ENCODE measurements at places on chromosomes 11 and 22.

DNA sequence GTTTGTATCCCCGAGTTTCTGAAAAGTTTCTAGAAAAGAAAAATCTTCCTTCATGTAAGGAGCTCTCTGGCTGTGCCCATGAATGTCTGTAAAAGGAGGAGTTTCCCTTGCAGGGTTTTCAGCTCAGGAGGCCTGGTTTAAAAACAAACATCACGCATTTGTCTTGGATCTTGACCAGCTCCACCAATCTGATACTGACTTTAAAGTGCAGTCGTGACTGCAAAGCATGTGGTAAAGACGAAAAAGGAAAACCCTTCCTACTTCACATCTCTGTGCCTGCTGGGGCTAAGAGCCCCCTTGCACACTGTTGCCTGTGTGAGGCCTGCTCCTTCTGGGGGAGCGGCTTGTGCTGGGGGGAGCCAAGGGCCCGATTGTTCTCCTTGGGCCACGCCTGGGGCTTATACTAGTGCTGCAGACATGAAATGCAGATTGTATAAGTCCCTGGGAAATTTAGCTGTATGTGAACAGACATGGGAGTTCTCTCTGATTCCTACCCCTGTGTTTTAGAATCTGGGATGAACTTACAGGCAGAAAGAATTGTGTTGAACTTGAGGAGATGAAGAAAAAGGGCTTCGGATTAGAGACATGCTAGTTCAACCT, 62.1 kb downstream of the ADAMTS15 start:
- DNase-seq = peak; percentile 64

- DNase-seq = peak; percentile 2
Measured at GRCh38 chr11:127875131-127875530, 712.2 kb downstream of the ETS1 start.

- DNase-seq = no peak
Measured at GRCh38 chr22:23007823-23008222, 62.5 kb upstream of the GNAZ start.

- DNase-seq = peak; percentile 16
Measured at GRCh38 chr22:28019881-28020861, 101.1 kb upstream of the PITPNB start.

- no peak for DNase-seq
Measured at GRCh38 chr11:6497069-6497839, at the start of gene DNHD1. Gene DNHD1, plus strand, starts transcription at chr11:6497280. Its CDS starts 936 bp downstream, at chr11:6498216.

DNA sequence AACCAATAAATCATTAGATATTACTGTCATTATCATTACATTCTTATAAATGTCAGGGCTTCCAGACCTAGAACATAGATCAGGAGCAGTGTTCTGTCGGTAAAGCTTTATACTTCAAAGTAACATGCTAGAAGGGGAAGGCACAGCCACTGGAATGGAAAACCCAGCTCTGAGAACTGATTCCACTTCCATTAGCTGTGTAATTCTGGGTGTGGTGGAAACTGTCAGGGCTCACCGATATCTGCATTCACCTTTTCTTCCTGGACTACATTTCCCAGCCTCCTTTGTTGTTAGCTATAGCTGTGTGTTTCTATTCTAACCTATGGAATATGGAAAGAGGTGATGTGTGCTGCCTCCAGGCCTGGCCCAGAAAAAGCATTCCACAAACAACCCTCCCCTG, 585.8 kb downstream of the BUD13 start:
- DNase-seq = no peak

DNA sequence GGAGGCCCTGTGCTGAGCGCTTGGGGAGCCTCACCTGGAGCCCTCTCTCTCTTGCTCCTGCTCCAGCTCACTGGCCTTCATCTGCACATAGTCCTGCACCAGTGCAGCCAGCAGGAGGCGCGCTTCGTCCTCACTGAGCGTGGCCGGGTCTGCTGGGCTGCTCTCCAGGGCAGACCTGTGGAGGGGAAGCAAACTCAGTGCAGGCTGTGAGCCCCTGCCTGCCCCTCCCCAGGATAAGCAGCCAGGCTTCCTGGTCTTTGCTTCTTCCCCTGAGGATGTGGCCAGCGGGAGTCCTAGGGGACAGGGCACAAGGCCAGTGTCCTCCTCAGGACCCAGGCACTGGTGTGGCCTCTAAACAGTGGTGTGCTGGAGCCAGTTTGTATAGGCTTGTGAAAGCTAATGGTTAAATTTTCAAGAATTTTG, 2.2 kb downstream of the CALCA start:
- no peak for DNase-seq

DNA sequence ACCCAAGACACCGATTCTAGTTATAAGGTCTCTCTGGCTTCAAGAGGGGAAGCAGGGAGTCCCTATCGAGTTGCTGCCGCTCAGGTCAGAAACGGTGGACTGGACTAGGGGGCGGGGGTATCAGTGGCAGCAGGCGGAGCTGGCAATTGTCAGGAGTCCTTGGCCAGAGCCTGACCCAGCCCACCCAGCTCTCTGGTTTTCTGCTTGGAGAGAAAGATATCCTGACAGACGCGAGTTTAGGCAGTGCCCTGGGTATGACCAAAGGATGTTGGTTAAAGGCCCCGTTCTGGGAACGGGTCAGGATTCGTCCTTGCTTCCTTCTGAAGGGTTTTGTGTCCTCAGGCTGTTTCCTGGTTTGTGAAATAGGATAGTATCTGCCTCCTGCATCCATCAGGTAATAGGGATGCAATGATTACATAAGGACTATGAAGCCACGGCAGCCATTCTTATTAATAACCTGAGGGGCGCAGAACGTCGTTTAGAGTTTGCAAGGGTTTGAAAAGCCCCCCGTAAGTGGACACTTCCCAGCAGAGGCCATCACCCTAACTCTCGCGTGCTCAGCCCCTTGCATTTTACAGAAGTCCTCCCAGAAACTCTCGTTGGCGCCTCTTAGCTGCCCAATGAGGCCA, 700 bp upstream of the DEPDC5 start:
- no peak for DNase-seq

- DNase-seq = no peak
Measured at GRCh38 chr11:34219941-34220370, 114.5 kb downstream of the NAT10 start.

GRCh38 chr22:17638182-17638431, 450 bp upstream of the BCL2L13 start:
- DNase-seq = no peak

- DNase-seq = no peak
Measured at GRCh38 chr22:49228431-49229037, 599.1 kb downstream of the BRD1 start.

DNA sequence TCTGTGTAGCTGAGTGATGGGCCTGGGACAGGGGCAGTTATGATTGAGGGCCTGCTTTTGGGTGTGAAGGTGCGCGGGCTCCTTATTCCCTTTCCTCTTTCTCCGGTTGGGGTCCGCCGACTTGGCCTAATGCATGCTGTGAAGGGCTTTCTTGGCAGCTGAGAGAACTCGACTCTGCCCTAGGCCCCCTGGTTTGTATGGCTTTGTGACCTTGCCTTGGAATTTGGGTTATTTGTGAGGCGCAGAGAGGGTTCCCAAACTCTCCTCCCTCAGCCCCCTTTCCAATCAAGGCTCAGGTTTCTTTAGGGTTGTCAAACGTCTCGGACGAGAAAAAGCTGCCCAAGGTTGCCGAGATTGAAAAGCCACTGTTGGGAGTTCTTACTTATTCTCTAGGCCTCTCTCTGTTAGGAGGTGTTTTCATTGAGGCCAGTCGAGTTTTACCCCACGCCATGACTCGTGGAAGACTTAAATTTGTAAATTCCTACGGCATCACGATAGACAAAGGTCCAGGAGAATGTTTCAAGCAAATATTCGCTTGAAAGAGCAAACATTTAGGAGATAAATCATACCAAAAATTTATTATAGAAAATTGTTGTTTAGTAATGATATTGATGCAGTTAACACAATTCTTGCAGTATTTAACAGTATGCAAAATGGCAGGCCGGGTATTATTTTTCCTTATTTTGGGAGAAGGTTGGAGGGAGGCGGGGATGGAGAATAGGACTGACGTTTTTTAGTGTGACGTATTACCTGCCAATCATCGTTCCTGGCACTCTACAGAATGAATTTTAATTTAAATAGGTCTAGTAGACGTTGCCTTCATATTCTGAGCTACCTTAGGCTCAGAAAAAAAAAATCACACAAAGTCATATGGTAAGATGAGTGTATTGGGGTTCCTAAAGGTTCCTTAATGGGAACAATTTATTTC, 689 bp downstream of the PDHX start:
- no peak for DNase-seq

DNA sequence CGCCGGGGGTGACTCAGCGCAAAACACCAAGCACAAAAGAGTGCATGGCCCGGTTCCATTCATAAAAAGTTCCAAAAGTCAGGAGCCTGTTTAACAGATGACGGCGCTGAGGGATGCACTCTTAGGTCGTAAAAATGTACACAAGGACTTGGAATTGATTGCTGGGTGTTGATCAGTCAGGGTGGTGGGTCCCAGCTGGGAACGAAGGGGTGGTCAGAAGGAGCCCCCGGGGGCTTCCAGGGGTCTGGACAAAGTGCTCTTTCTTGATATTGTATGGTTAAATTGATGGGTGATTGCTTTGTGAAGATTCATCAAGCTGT, 20.7 kb downstream of the IFITM10 start:
- DNase-seq = no peak

GRCh38 chr22:49305966-49306631, 521.6 kb downstream of the BRD1 start:
- DNase-seq = no peak

DNA sequence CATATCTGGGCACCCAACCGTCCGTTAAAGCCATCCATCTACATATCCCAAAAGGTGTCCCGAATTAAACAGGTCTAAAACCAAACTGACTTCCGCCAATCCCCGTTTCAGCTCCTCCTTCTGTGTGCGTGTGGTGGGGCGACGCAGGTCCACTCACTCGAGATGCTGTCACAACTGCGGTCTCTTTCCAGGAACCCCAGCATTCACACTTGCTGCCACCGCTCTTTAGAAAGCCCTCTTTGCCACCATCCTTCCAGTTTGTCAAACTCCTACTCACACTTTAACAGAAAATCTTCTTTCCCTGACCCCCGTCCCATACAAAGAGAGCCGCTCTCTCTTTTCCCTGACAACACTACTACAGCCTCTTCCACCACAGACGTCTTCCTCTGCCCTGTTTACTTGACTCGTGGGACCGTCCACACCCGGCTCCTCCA, 467 bp downstream of the ESS2 start:
- DNase-seq = peak; percentile 12

GRCh38 chr22:32612834-32613233, 138.2 kb downstream of the FBXO7 start:
- no peak for DNase-seq

- no peak for DNase-seq
Measured at GRCh38 chr11:61872935-61873565, 18.3 kb downstream of the FADS3 start.

GRCh38 chr11:102438311-102439062, 14.1 kb downstream of the TMEM123 start:
- DNase-seq = no peak

- DNase-seq = no peak
Measured at GRCh38 chr22:43740587-43741270, 71.4 kb downstream of the EFCAB6 start.

DNA sequence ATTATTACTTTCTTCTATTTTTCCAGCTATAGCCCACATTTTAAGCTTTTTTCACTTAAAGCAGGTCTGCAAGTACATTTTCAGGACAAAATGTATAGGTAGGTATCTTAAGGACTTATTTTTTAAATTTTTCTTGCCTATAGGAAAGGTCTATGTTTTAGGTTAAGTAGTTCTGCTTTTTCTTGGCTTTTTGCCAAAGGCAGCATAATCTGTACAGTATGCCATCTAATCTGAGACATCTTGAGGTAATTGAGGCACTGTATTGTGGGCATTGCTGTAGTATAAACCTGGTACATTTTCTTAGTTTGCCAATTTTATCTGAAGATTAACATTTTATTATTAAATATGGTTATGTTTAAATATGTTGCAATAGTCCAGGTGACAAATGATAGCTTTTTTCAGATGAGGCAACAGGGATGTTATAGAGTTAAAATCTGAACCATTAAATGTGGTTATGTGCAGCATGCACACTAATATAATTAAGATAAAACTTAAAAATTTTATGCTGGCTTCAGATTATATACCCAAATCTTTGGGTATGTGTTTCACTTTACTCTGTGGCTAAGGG, 42.9 kb downstream of the QSER1 start:
- DNase-seq = no peak

GRCh38 chr11:35006389-35007128, 90.1 kb downstream of the PDHX start:
- DNase-seq = no peak

GRCh38 chr11:7964873-7965272, 374 bp downstream of the NLRP10 start:
- DNase-seq = peak; percentile 71

DNA sequence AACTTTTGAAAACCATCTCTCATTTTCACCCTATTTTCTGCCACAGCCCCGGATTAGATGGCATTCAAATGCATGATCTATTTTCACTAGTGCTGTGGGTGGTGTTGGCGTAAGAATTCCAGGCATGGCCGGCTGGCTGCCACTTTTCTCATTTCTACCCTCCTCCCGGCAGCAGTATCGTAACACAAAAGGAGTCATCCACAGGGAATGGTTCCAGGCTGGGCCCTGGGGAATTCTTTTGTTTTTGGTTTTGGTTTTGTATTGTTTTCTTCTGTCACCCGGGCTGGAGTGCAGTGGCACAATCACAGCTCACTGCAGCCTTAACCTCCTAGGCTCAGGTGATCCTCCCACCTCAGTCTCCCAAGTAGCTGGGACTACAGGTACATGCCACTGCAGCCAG, 13.8 kb downstream of the JAML start:
- peak; percentile 12 for DNase-seq

- DNase-seq = no peak
Measured at GRCh38 chr11:78907636-78908035, 333.0 kb upstream of the NARS2 start.

GRCh38 chr11:78415338-78415737, 2.3 kb downstream of the GAB2 start:
- DNase-seq = no peak

- no peak for DNase-seq
Measured at GRCh38 chr11:109838026-109838425, 255.2 kb upstream of the ZC3H12C start.

DNA sequence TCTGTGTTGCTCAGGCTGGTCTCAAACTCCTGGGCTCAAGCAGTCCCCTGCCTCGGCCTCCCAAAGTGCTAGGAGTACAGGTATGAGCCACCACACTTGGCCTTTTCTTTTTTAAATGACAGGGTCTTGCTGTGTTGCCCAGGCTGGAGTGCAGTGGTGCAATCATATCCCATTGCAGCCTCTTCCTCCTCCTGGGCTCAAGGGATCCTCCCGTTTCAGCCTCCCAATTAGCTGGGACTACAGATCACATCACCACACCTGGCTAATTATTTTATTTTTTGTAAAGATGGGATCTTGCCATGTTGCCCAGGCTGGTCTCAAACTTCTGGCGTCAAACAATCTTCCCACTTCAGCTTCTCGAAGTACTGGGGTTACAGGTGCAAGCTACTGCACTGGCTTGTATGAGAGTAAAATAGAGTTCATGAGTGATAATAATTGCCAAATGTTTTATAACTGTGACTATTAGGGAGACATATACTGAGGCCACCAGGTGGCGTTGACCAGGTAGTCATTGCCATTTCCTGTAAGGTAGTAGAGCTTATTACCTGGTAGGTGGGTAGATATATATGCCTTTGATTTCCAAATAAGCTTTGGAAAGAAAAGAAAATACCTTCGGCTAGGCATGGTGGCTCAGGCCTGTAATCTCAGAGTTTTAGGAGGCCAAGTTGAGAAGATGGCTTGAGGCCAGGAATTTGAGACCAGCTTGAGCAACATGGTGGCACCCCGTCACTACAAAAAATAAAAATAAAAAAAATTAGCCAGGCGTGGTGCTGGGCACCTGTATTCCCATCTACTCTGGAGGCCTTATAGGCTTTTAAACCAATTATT, 5.4 kb downstream of the FDX1 start:
- no peak for DNase-seq

GRCh38 chr11:130720232-130721022, 195.9 kb downstream of the SNX19 start:
- DNase-seq = peak; percentile 40

GRCh38 chr11:45771566-45772448, 33.1 kb upstream of the SLC35C1 start:
- peak; percentile 36 for DNase-seq
